Activated CD4-positive, alpha-beta T cell treated with anti-CD3 and anti-CD28 coated beads, Interleukin-10, Interleukin-2, amounts not matched to agents 100 ng/mL and 50 ng/mL, durations not matched to agents 16 hours and 8 hours (primary cell): ENCODE measurements at places on chromosomes 5 and 9.

GRCh38 chr5:142748568-142749249 is 21.5 kb upstream of the ARHGAP26 start:
- DNase-seq, result peak; percentile 62

GRCh38 chr5:129971714-129972113 is 67.4 kb downstream of the CHSY3 start:
- DNase-seq, result no peak

DNA sequence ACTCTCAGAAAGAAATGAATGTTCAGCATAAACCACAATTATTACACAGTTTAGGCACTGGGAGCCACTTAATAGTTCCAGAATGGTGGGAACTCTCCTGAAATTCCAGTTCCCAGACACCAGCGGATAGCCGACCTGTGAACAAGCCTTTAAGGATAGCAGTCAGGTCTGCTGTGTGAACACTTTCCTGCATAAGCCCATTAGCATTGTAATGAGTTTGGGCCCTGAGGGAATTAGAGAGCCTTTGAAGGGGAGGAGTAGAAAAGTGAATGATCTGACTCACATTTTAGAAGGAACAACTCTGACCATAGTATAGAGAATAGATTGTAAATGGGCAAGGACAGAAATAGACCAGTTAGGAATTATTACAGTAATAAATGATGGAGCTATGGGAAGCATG is 189.1 kb downstream of the ADGRV1 start:
- no peak for DNase-seq

DNA sequence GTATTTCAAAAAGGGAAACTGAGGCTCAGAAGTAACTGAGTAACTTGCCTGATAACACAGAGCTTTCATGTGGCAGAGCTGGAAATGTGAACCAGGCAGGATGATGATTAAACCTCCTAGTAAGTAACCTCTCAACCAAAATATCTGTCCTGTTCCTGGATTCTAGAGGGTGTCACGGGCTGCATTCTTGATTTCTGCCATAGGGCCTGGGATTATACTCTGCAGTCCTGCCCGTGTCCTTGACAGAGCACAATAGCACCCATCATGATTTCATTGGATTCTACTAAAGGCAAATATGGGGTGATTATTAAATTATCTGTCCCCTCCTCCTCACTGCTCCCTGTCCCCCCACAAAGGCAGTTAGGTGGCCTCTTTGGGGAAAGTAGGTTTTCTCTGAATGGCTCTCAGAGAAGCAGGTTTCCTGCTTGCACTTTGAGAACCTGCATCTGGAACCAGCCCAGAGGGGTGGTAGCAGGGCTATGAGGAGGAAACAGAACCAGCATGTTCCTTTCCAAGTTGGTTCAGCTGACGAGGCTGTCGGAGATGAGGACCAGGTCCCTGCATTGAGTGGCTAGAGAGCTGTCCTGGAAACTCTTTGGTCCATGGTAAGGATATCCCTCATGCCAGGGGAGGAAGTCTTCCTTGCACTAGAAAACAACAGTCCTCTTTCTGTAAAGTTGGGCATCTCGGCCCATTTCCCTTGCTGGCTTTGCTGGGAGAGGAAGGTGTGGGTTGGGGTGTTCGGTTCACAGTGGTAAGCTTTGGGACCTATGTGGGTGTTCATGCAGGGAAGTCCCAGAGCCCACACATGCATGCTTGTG is 36.6 kb downstream of the PPARGC1B start:
- no peak for DNase-seq

GRCh38 chr5:53454719-53455000 is 25.8 kb upstream of the FST start:
- no peak for DNase-seq

- DNase-seq, result no peak
Measured at GRCh38 chr9:130590305-130590704, 10.9 kb downstream of the FUBP3 start.

DNA sequence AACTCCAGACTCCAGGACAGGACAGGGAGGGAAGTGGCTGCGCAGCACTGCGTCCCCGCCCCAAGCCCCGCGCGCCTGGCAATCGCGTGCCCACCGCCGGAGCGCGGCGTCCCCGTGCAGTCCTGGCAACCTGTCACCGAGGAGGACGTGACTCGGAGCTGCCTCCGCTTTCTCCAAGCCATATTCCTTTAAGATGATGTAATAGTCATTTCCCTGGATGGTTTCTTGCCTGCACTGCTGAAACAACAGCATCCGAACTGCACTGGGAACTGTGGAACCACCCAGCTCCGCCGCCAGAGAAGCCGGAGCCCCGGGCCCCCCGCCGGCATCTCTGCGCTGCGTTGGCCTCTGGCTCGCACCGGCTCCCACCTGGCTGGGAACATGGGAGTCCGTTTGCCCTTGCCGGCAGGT is 34.5 kb downstream of the KCTD16 start:
- DNase-seq, result no peak

GRCh38 chr9:130899051-130899748 is 2.6 kb upstream of the QRFP start:
- no peak for DNase-seq

DNA sequence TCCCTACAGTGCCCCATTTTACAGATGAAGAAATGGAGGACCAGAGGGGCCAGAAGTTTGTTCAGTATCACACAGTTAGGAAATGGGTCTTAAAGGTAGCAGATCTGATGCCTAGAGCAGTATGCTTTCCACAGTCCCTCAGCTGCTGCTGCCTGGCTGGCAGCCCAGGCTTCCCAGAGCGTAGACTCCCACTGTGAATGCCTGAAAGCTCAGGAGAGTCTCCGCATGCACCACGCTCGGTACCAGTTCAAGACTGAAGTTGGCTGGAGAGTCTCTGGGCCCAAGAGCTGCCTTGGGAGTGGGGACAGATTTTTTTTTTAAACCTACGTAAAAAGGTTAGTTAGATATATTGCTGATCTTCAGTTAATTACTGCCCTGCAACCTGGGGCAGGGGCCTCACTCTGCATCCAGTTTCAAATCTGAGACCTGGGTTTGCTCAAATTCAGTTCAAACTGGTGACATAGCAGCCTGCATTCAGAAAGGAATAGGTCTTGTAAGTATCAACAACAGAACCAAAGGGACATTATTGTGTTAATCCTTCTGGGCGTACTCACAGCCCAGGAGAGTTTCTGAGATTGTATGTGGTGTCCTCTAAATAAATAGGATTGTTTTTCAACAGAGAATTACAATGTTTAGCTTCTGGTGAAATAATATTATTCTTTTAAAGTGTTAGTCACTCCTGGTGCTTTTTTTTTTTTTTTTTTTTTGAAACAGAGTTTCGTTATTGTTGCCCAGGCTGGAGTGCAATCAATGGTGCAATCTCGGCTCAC is 8.3 kb downstream of the NANS start:
- DNase-seq, result no peak

DNA sequence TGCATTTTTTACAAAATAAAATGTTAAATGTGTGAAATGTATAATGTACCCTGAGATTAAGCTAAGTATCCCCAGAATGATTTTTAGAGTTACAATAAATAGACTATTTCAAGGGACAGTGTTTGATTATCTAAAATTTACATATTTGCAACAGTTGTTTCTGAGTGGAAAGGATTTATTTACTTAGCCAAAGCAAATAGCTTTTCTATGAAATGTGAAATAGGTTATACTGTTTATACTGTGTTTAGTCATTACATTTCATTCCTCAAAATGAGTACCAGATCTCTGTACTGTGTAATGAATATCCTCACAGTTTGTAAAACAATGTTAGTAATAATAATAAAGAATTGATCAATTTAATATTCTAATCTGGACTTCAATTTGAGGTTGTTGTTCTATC is 1019.0 kb downstream of the NR2F1-AS1 start:
- no peak for DNase-seq

GRCh38 chr9:19320495-19320894 is 59.5 kb downstream of the RPS6 start:
- DNase-seq, result no peak

DNA sequence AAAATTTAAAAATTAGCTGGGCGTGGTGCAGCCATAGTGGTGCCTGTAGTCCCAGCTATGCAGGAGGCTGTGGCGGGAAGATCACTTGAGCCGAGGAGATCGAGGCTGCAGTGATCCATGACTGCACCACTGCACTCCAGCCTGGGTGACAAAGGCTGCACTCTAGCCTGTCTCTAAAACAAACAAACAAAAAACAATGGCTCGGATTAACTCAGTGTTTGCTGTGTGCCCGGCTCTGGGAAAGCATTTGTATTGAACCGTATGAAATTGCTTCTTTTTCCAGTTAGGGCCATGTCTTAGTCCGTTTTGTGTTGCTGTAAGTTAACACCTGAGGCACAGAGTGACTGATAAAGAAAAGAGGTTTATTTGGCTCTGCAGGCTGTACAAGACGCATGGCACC is 62.6 kb downstream of the CFAP77 start:
- no peak for DNase-seq

DNA sequence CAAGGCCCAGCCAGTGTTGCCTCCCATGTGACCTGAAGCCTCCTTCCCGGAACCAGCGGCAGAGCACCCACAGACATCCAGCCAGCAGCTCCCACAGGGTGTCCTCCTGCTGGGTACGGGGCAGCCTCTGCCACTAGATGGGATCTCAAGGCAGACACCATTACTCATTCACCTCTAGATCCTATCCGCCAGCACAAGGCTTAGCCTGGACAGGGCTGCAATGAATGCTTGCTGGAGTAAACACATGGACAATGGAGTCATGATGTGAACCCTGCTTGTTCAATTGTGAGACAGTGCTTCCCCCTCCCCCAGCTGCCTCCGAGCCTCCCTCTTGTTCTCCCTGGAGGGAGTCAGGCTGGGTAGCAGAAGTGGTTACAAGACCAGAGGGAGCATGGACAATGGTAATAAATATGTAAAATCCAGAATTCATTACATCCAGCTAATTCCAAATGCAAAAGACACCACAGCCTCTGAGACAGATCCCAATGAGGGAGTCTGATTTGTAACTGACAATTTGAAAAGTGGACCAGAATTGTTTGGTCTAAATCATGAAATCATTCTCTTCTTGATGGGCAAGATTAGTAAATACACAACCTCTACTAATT is 132.0 kb downstream of the CRB2 start:
- no peak for DNase-seq

GRCh38 chr5:153960269-153961215 is 78.2 kb downstream of the FAM114A2 start:
- peak; percentile 19 for DNase-seq

DNA sequence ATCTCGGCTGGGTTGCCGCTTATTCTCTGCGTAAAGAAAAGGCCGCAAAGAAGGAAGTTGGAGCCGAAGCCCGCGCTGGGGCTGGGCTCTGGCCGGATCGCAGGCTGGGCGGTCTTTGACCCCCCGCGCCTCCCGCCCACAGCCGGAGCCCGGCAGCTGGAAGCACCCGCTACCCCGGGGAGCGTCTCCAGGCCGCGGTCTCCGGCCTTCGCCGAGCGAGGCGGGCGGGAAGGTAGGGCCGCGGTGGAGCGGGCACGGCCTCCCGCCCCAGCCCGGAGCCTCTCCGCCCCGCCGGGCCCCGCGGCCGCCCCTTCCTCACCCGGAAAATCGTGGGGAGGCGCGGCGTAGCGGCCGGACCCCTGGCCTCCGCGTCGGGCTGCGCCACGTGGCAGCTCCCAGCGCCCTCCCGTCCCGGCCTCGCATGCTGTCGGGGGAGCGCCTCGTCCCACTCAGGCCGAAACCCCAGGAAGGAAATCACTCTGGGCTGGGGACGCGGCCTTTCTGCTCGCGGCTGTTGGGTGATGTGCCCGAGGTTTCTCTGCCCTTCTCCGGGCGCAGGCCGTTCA is 12.0 kb downstream of the FOXD1 start:
- DNase-seq, result no peak

- DNase-seq, result no peak
Measured at GRCh38 chr9:79682076-79682736, 110.4 kb downstream of the TLE4 start.

GRCh38 chr9:92292338-92293074 is 991 bp downstream of the IARS1 start:
- no peak for DNase-seq

- DNase-seq, result no peak
Measured at GRCh38 chr9:9621355-9621940, 991.4 kb downstream of the PTPRD start.

DNA sequence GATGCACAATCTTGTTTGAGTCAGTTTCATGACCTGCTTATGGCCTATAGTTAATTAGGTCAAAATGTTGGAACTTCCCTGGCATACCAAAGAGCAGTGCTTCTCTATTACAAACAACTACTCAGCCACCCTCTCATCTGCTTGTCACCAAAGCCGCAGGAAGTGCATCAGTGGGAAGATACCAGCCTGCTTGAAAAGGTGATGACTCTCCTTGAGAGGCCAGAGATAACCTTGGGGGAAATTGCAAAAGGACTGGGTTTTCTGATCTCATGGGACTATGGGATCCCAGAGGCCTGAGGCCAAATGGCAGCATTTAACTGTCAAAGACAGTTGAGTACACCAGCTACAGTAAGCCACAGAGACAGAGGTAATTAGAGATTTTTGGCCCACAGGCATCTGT is 69.9 kb downstream of the C9orf57 start:
- no peak for DNase-seq

GRCh38 chr9:123168586-123168985 is 99.8 kb downstream of the STRBP start:
- no peak for DNase-seq

DNA sequence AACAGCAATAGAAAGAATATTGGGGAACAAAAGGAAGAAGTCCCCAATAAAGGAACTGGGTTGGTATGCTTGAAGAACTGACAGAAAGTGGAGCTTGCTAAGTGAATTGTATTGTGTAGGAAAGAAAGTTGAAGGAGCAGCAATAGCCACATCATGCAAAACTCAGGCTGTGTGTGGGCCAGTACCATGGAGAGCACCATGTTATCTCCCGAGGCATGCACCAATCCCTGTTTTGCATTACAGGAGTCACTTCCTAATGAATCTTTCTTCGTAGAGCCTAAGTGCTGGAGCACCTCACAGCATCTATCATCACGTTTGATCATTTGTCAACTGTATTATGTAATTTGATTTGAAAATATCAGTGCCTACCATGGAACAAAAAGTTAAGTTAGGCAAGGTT is 137.7 kb upstream of the NMUR2 start:
- no peak for DNase-seq

DNA sequence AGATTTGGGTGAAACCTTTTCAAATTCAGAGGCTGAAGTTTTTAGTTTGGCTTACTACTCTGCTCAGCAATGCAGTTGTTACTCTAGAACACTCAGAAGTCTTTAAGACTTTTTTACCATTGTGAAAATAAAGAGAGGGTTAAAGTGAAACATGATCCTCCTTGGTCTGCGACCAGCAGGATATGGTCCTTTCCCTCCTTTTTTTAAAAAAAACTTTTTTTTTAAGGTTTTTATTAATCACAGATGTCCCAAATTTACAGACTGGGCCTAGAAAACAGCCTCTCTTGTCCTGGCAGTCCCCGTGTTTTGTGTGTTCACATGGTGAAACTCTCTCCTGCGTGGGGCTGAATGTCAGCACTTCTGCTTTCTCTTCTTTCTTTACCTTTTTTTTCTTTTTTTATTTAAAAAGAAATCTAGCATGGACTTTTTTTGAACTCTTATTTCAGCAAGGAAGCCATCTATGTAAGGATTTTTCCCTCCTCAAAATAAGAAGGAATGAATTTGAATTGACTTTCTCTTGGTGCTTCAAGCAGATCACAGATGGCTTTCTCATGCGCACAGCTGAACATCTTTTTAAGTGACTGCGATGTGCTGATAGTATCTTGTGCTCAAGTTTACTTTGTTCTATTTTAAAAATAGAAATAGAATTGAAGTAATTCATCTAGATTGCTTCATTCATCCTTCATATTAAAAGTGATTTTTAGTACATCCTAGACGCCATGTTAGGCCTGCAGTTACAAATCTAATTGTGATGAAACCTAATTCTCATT is 128.7 kb upstream of the OTULINL start:
- no peak for DNase-seq

GRCh38 chr9:120555839-120556238 is 24.1 kb downstream of the CDK5RAP2 start:
- DNase-seq, result no peak

GRCh38 chr9:108162664-108163063 is 673.1 kb upstream of the KLF4 start:
- DNase-seq, result no peak
